ENCODE measurements at places on chromosomes 11 and 22.

GRCh38 chr11:32388871-32389770 is 46.2 kb downstream of the WT1 start:
- DNase-seq = no peak

DNA sequence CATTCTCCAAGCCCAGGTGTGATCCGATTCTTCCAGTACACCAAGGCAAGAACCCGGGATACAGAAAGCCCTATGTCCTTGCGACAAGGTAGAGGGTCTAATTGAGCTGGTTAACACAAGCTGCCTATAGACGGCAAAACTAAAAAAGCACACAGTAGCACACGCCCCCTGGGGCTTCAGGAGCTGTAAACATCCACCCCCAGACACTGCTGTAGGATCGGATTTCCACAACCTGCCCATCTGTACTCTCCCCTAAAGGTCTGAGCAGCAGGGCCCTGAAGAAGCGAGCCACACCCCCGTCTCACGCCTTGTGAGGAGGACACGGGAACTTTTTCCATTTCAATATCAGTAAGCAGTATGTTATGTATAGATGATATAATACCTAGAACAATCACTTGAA is 624.7 kb downstream of the BUD13 start:
- DNase-seq = no peak

GRCh38 chr22:39395936-39396796 is 3.4 kb upstream of the TAB1 start:
- DNase-seq = no peak

- no peak for DNase-seq
Measured at GRCh38 chr11:75555079-75555811, 6.8 kb upstream of the SERPINH1 start.

DNA sequence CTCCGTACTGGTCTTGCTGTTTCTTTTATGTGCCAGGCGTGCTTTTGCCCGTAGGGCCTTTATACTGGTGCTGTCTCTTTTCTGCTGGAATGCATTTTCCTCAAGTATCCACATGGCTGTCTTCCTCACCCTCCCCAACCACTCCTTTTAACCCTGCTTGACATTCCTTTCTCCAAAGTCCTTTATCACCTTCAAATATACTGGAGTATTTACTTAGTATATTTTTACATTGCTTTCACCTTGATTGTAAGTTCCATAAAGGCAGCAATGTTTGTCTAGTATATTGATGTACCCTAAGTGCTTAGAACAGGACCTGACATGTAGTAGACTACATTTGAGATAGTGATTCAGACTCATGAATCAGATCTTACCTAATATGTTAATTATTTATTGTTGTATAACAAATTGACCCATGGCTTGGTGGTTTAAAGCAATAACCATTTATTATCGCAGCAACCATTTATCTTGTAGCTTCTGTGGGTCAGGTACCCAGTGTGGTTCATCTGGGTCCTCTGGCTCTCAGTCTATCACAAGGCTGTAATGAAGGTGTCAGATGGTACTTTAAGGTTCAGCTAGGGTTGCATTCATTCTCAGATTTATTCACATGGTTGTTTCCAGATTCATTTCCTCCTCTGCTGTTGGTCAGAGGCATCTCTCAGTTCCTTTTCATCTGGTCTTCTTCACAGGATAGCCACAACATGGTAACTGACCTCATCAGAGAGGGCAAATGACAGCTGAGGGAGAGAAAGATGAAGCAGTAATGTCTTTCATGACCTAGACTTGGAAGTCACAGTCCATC is 34.2 kb downstream of the DDX10 start:
- DNase-seq = no peak

DNA sequence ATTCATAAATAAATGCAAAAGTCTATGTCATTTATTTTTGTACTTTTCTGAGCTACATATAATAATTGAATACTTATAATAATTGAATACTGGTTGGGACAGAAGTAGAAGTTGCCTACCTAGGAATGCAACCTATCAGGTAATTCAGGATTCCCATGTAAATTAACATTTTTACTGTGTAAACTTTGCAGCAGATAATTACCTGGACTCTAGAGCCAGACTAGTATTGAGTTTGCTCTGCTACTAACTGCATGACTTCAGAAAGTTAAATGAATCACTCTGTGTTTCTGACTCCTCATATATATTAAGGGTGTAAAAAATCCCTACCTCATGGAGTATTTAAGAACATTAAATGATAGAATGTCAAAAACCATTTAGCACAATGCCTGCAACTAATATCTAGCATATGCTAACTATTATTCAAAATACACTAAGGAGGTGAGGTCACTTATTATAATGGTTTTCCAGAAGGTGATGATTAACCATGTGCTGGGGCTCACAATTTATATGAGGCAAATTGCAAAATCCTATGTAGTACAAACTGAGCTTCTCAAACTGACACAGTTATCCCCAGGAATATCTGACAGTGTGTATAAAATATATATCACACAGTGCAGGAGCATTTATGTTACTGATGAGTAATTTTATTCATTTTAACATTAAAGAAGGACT is 138.1 kb upstream of the ANO3 start:
- DNase-seq = no peak

GRCh38 chr11:118111744-118112035 is 24.9 kb upstream of the SMIM35 start:
- DNase-seq = no peak

GRCh38 chr22:39658367-39658766 is 87.8 kb downstream of the CACNA1I start:
- no peak for DNase-seq

DNA sequence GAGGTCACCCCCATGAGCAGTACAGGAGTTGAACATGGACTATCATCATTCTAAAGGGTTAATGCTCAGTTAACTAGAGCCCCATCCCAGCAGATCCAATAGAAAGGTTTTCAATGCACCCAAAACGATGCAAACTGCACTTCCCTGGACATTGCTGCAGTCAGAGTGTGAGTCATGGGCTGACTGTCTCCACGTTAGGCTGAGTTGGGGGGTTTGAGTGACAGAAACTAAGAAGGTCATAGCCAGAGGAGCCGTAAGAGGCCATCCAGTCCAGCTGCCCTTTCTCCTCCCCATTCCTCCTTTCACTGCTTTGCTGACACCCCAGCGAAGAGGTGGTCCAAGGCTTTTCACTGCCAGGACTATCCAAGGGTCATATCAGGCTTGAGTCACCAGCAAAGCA is 10.5 kb upstream of the OR2AT4 start:
- DNase-seq = no peak

- DNase-seq = no peak
Measured at GRCh38 chr11:293271-293851, 4.4 kb downstream of the PGGHG start.

DNA sequence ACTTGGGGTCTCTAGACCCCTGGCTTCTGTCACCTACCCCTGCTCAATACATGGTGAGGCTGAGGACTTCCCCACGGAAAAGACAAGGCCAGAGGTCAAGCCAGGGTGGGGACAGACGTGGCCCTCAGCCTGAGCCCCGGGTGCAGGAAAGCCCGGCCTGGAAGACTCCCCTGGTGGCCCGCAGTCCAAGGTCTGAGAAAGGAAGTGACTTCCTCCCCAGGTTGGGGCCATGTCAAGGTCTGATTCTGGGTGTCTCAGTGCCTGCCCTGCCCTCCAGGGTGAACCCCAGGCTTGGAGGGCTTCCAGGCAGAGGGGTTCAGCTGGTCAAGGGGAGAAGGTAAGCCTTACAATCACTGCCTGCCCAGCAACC is 3.9 kb downstream of the CTSD start:
- DNase-seq = no peak

GRCh38 chr11:95703049-95703448 is 86.5 kb downstream of the FAM76B start:
- no peak for DNase-seq

- peak; percentile 99 for DNase-seq
Measured at GRCh38 chr11:72080326-72081183, at the start of the genes LRRC51 and NUMA1. Gene LRRC51, plus strand, starts transcription at chr11:72080850. Its CDS starts 8,234 bp downstream, at chr11:72089084. Gene NUMA1, minus strand, starts transcription at chr11:72080542. Its CDS starts 44,599 bp downstream, at chr11:72035943.

DNA sequence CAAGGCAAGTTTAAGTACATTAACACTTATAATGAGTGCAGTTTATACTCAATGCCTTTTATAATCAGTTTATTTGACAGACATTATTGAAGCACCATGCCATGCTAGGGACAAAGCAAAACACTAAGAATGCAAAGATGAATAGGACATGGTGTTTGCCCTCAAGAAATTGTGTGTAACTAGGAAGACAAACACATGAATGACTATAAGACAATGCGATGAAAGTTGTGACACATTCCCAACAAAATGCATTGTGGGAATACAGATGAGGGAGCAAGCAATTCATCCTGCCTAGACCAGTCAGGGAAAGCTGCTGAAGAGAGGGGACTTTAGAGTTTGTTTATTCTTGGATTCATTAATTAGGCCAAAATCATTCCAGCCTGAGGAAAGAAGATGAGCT is 133.8 kb upstream of the TRPC6 start:
- DNase-seq = no peak

DNA sequence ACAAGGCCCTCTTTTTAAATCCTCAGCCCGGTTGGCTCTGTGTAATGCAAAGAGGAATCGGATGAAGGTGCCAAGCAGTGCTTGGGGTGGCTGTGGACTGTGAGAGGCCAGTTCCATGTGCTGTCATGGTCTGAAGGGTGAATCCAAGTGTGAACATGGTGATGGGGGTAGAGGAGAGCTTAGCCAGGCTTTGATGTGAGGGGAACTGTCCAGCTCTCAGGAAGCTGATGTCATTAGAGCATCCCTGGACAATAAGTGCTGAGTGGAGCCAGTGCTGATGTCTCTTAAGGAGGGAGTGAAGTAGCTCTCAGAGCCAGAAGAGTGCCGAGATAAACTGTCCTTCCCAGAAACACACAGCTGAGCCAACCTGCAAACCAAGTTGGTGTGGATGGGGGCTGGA is 53.6 kb downstream of the NAV2 start:
- DNase-seq = no peak

DNA sequence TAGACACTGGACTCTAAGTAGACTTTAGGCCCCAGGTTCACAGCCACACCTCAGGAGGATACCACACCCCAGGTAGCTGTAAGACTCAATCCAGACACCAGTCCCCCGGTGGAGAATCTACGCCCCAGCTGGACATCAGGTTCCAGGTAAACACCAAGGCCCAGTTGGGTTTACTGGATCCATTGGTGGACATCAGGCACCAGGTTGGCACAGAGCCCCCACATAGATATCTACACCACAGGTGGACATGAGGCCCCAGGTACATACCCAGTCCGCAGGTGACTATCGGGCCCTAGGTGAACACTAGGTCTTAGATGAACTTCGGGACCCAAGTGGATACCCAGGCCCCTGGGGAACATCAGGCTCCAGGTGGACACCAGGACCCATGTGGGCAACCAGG is 58.9 kb upstream of the SEPTIN5 start:
- DNase-seq = no peak

Measured in stimulated activated naive CD8-positive, alpha-beta T cell treated with anti-CD3 and anti-CD28 coated beads, Interleukin-15, amount 100 ng/mL, for 72 hours (primary cell).